ENCODE measurements at places on chromosomes 3 and 15.

- DNase-seq = no peak
Observed at GRCh38 chr3:173785004-173785403, 387.5 kb downstream of the NLGN1 start.

DNA sequence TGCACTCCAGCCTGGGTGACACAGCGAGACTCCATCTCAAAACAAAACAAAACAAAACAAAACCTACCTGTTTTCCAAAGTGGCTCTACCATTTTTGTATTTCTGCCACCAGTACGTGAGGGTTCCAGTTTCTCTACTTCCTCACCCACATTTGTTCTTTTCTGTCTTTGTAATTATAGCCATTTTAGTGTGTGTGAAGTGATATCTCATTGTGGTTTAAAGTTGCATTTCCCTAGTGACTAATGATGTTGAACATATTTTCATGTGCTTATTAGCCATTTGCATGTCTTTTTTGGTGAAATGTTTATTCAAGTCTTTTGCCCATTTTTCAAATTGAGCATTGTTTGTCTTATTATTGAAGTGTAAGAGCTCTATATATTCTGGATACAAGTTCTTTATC is 50.7 kb downstream of the TRA2B start:
- no peak for DNase-seq

DNA sequence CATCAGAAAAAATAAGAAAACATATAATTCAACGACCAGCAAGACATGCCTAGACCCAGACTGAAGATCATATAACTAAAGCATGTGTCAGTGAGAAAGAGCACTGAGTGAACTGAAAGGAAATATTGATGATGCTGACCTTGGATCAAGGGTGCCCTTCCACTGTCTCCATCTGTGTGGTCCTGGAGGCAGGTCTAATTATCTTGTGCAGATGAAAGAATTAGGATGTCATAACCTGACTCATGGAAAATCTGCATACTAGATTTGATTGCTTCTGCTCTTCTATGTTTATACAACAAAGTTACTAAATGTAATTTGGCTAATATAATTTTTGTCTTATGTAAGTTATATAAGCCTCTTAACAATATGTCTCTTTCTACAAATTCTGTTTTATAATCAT is 264.6 kb upstream of the TGFBR2 start:
- DNase-seq = no peak

GRCh38 chr3:99781761-99782160 is 35.9 kb upstream of the CMSS1 start:
- no peak for DNase-seq

GRCh38 chr3:175495331-175495730 is 636.2 kb downstream of the NAALADL2 start:
- no peak for DNase-seq

GRCh38 chr15:66241087-66241907 is 12.3 kb downstream of the MEGF11 start:
- no peak for DNase-seq

DNA sequence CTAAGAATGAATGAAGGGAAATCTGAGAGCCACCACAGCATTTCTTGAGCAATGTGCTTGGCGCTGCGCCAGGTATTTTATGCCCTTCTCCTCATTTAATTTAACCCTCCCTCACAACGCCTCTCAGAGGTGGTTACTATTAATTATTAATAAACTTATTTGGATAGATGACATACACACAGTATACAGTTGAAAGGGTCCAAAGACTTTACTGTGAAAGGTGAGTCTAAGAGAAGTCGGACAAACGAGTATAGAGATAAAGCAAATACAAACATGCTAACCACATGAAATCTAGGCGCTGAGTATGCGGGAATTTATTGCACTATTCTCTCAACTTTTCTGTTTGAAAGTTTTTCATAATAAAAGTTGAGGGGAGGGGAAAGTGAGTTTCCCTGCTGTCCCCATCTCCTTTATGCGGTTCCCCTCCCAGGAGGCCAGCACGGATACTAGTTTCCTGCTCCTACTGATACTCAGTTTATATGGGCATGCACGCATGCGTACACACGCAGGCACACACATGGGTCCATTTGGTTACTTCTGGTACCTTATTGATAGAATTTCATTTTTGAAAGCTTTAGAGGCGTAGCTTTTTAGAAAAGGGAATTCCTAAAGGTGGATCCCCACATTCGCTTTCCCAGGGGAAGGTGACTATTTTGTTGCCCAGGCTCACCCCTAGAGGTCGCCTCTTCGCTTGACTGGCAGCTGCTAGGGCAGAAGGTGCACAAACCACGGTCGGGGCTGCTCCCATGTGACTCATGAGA is 28.5 kb upstream of the KCTD6 start:
- peak; percentile 68 for DNase-seq

DNA sequence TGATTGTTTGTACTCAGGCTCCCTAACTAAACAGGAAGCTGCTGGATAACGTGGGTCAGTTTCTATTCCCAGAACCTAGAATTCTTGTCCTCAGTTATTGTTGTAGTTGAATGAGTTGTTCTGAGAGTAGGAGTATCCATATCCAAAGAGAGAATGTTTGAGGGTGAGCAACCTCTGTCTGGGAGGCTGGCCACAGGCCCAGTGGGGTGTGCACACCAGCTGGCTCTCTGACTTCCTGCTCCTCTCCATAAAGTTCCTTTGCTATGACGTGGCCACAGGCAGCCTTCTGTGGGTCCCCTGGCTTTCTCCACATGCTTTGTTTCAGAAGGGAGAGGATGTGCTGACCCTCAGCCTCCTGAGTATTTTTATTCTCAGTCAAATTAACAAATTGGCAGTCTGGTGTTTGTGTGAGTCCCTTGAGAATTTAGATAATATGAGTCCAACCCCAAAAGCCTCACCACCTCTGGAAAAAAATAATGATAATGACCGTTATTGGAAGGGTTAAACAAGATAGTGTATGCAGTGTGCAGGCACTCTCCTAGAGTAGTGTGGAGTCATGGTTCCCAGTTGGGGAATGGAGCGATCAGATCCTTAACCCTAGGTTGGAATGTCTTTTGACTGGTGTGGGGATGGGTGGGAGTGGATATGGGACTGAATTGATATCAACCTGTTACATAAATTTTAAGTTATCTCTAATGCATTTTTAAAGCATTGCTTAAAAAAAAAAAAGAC is 47.6 kb upstream of the MED12L start:
- DNase-seq = no peak

DNA sequence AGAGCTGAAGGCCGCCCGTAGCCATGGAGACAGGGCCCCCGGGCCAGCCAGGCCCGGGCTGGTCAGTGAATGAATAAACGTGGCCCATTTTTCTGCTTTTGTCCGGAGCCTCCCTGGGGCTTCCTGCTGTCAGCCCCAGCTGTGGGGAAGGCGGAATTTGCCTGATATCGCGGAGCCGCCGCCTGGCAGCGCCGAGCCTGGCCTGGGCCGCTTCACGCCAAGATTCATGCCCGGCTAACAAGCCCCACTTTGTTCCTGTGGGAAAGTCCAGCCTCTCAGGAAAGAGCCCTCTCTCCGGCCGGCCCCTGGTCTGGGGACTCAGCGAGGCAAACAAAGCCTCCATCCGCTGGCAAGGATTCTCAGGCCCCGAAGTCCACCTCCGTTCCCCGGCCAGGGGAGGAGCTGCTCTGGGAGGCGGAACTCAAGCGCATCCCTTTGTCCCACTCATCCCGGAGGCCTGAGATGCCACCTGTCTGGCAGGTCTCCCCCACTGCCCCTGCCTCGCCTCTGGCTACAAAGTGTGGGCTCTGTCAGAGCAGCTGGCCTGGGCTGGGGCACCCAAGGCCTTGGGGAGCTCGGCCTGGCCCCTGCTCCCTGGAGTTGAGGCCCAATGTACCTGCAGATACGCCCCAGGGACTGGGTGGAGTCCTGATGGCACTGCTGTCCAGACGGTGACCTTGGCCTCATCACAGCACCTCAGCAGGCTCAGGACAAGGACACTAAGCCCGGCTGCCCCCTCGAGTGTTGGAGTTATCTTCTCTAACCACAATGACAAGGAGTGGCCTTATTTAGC is 51.6 kb upstream of the SLC6A11 start:
- DNase-seq = no peak

DNA sequence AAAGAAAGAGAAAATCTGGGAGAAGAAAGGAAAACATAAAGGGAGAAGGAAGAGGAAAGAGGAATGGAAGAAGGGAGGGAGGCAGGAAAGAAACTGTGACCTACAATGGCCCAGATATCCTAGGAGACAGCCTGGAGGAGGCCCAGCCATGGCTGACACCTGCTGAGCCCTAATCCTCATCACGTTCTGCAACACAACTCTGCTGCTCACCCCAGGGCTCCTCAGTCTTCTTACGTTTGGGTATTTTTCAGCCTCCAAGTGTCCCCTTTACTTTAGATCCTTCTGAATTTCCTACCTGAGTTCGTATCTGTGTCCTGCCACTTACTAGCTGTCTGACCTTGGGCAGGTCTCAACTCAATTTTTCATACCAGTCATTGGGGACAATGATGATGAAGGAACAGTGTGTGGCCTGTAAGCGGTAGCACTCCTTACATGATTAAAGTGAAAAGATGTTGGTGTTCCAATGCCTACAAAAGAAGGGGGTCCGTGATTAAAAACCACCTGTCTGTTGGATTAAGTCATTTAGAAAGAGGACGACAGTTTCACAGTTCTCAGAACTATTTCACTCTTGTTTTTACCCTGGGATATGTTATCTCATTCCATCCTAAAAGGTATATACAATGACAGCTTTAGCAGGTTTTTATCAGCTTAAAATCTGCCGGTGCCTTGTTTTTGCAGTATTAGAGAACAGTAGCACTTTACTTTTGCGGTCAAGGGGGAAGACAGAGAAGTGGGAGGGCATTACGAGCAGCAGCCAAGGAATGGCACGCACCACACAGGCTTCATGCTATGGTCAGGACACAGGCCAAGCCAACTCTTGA is 47.4 kb downstream of the CCR4 start:
- peak; percentile 20 for DNase-seq

DNA sequence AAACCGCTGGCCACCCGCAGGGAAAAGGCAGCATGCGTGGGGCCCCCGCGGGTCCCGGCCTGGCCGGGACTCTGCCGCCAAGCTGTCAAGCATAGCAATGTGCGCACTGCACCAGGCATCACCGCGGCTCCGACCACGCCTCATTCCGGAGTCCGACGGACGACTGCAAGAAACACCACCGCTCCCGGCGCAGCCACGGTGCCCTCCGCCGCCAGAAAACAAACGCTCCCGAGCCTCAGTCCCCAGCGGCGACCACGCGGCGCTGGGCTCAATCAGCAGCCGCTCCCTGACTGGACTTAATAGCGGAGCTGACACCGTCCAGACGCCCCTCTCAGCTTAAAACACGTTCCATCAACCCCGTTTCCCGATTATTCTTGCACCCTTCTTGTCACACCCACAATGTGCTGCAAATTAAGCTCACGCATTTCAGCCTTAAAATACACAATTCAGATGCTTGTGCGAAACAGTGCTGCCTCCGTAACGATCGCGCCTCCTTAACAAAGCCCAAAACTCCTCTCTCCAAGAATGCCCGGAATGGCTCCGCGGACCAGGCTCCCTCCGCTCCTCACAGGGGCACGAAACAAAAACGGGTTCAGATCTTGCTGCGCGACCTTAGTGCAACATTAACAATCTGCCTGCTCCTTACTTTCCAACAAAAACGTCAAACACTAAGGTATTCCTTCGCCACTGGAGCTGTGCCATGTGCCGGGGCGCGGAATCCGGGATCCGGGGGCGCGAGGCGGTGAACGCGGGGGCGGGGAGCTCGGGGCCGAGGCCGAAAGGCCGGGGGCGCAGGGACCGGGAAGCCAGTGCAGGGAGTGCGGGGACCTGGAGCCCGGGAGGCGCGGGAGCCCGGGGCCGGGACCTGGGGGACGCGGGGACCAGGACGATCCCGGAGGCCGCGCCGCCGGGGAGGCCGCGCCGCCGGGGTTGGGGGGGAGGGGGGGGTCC is 655 bp downstream of the CYFIP1 start:
- peak; percentile 20 for DNase-seq

DNA sequence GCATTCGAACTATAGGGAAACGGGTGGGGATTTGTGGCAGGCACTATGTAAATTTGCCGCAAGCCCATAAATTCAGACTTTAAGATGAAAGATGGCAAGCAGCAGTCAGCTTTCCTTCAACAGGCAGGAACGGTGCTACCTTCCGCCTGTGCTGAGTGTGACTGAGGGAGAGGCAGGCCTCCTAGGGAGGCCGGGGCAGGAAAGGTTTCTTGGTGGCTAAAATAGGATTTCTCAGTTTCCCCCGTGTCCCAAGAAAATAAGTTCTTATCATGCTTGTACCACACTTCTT is 12.5 kb downstream of the FLNB start:
- no peak for DNase-seq

Measured in CD4-positive, alpha-beta T cell (primary cell).